ENCODE measurements at places on chromosomes 1 and 21.

DNA sequence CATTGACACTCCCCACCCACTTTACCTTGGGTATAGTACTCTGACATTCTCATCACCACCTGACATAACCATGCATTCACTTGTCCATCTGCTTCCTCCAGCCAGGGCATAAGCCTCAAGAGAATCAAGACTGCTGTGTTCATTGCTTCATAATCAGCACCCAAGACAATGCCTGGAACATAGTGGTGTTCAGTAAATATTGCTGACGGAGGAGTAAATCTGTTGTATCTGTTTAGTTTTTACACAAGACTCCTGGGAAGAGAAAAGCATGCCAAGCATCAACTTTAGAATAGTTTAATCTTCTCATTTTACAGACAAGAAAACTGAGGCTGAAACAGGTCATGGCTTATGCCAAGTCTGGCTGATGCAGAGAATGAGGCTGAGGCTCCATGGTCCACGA, 173.9 kb upstream of the DUSP10 start:
- DNase-seq, result no peak

DNA sequence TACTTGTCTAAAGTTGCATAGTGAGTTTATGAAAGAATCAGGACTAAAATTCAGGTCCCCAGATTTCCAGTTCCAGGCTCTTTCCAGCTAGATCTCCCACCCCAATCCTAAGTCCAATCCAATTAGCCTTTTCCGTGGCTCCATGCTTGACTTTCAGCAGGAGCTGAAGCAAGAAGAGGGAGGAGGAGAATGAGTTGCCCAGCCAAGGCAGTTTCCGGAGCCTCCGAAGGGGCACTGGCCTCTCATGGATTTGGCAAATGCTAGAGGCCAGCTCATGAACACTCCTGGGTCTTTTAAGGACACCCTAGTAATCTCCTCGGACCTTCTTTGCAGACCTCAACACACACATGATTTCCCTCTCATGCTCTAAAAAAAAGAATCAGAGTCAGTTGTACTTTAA, 10.5 kb upstream of the LRRC52 start:
- no peak for DNase-seq

DNA sequence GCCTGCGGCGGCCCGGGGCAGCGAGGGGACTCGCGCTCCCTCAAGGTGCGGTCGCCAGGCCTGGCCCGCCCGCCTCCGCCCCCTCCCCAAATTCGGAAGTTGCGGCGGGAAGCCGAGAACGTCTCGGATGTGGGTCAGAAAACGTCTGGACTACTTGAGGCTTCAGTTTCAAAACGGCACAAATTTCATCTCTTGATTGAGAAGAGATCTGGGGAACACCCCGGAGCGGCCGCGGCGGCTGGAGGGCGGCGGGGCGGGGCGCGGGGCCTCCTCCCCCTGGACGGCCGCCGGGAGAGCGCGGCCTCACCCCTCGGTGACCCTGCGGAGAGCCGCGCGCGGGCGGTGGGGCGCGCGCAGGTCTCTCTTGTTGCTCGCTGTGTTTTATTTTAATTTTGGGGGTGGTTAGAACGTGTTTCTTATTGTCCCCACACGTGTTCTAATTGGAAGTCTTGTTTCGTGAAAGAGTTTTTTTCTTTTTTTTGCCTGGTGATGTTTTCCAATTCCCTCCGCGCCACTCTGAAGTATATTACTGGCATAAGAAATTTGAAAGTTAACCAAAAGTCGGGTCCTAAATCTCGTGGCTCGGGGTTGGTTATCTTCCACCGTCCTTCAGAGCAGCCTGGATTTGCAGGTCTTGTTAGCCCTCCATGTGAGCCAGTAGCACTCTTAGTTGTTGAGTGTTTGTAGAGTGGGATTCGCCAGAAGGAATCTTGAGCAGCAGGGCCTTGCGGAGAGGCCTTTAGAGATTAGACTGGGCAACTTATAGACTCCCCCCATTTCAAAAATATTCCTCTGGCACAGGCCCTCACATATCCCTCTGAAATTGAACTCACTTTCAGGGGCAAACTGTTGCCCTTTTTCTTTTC, 749 bp downstream of the PCBP3 start:
- no peak for DNase-seq

DNA sequence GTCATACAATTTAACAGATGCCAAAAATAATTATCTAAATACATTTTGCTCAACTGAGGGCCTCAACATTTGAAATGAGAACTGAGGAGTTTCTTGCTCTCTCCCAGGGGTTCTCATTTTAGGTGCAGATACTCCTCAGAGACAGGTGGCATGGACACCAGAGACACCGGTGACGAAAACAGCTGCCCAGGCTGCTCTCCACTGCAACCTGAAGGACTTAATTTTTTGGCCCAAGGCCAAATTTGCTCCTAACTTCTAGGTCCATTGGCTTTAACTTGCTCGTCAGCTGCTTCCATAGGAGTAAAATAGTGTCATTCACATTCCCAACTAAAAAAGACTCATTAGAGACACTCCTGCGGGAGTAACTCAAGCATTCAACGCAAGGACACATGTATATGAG, 87.0 kb downstream of the NRIP1 start:
- no peak for DNase-seq

DNA sequence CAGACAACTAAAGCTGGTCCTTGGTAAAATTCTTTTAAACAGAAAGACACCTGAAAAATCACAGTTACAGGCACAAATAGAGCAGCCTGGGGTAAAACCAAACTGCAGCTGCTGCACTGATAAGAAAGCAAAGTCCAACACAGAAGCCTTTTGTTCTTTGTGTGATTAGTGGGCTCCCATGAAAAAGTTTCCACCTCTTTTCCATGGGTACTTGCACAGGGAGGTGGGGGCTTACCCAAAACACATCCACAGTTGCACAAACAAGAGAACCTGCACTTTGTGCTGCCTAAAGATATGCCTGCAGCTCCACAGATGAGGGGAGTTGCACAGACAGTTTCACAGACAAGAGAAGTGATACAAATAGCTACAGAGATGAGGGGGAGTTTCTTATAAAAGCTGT, 106.7 kb upstream of the SLC5A9 start:
- DNase-seq, result no peak

DNA sequence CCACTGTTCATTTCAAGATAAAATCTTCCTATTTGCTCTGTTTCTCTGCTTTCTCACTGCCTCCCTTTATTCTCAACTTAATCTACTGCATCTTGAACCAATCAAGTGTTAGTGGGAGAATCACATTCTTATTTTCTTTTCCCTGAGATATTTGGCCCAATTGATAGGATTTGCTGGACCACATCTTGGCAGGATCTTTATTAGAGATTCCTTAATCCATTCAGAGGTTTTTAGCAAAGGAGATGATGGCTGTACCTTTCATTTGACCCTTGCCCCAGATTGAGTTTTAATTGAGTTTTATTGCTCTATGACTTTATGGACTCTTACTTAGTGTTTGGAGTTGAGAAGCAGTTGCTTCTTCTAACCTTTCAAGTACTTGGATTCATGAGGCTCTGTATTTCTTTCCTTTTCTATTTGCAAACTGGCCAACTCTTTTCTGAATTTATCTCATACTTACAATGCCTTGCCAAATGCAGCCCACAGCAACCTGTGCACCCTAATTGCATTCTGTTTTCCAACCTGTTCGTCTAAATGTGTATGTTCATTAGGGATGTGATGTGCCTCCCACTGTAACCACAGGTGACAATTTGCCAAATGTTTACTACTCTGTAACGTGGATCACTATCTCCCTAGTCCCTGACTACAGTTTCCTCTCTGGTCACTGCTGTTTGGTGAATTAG, 274.8 kb upstream of the KAZN start:
- DNase-seq, result no peak

- DNase-seq, result no peak
Measured at GRCh38 chr21:45699251-45699942, 55.9 kb downstream of the PCBP3 start.

GRCh38 chr1:200969726-200970561, 53.6 kb downstream of the KIF21B start:
- no peak for DNase-seq

GRCh38 chr1:234571702-234572101, 38.3 kb downstream of the IRF2BP2 start:
- no peak for DNase-seq

GRCh38 chr1:36303244-36303643, 2.9 kb upstream of the SH3D21 start:
- DNase-seq, result no peak

- DNase-seq, result no peak
Measured at GRCh38 chr1:21344750-21345443, 54.6 kb upstream of the ECE1 start.

GRCh38 chr1:207032528-207033017, at the start of gene C1orf116:
Gene C1orf116, minus strand, starts transcription at chr1:207032756. Its CDS starts 5,158 bp downstream, at chr1:207027598.
- no peak for DNase-seq

DNA sequence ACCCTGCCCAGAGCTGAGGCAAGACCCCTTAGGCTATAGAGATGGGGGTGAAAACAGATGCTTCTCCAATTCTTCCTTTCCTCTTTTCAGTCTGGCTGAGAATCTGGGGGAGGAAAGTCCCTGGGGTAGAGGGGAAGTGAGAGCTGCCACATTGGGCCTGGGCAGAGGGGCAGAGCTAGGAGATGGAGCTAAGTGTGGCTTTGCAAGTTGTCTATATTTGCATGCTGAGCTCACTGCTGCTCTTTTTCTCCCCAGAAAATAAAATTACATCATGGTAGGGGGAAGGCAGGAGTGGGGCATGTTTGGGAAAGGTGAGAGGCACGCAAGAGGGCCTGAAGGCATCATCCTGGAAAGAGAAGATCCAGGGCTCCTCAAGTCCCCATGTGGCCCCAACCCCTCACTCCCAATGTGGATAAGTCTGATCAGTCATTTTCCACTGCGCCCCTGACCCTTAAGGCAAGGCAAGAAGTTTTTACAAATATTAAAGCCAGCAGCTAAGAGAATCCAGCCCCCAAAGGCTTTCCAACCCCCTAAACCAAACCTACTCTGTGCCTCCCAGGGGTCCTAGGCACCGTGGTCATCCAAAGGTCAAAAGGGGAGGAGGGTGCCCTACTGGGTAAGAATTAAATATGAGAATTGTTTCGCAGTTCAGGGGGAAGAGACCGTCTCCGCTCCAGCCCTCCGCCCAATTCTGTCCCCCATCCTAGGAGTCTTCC, 500 bp upstream of the PEA15 start:
- no peak for DNase-seq

GRCh38 chr1:59752556-59753414, 62.0 kb upstream of the HOOK1 start:
- no peak for DNase-seq

DNA sequence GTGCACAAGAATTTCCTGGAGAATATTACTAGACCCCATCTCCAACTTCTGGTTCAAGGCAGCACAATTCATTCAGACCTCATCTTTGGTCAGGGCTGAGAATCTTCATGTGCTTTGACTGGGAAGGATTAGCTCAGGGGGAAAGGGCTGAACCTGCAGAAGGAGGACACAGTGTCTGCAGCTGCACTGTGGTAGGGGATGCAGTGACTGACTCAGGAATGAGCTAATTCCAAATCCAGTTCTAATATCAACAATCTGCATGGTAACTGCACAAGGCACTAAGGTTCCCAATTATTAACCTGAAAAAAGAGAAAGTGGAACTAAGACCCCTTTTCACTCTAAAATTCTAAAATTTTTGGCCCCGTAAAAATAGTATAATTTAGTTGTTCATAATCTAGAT, 31.6 kb downstream of the TTLL7 start:
- DNase-seq, result no peak

- DNase-seq, result no peak
Measured at GRCh38 chr1:180248731-180249681, 18.9 kb downstream of the LHX4 start.

DNA sequence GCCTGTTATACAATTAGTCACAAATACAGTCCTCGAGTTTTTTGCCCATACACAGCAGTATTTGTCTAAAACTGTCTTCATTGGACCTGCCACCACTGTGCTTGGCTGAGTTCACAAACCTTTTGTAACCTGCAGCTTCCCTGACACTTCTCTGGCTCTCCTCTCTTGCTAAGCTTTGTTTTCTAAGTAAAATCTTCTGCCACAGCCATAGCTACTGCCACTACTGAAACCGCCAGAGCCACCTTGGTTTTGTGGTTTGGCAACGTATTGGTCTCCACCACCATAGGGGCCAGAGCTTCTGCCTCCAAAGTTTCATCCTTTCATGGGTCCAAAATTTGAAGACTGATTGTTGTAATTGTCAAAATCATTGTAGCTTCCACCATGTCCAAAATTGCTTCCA, 668.2 kb upstream of the BRINP3 start:
- no peak for DNase-seq

- no peak for DNase-seq
Measured at GRCh38 chr21:17539743-17540341, 27.0 kb downstream of the CXADR start.

DNA sequence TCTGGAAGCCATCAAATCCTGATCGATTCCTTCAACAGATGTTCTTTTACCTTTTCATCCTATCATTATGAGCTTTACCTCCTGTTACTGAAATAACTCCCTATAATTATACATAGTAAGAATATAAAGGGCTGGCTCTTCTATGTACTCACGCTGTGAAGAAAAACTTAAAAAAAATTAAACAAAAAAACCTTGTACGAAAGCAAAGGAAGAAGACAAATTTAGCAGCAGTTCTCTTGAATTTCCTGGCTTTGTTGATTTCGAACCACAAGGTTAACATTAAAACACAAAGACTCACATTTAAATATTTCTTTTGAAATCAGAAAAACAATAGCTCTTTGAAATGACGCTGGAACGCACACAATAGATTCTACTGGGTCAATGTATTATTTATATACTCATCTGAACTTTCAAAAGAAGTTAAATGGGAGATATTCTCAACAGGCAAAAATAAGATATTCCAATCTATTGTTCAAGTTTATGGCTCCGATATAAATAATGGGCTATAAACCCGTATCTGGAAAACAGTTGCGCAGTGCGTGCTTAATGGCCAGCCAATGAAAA, 13.6 kb upstream of the SPEN start:
- DNase-seq, result no peak

DNA sequence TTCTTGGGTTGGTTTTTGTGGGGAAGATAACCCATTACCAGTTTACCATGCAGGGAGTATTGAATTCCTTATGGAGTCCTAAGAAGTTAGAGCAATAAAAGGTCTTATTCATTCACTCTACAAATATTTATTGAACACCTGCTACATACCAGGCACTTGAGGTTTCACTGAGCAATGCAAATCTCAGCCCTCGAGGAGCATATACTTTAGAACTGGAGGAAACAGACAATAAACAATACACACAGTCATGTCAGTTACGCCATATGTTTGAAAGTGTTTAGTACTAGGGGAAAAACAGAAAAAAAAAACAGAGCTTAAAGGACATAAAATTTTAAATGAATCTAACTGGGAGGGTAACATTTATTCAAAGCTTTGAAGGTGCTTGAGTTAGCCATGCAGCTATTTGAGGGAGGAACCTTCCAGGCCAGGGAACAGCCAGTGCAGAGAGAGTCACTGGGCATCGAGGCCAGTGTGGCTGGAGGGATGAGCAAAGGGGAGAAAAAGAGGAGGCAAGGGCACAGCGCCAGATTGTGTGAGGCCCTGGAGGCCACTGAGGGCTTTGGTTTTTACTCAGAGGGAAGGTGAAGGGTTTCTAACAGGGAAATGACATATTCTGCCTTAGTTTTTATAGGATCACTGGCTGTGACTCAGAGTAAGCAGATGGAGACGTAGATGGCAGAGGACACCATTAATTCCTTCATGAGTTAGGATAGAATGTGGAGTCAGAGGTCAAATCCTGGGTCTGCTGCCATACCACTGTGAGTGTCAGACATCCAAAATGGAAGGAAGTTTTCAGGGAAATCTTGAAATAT, 32.7 kb downstream of the C1orf21 start:
- DNase-seq, result no peak

- no peak for DNase-seq
Measured at GRCh38 chr1:223820515-223820858, 25.3 kb downstream of the TP53BP2 start.

Data from CD4-positive, alpha-beta T cell treated with Interleukin-6 at 100 ng/mL for 8 hours (primary cell).